ENCODE measurements at places on chromosomes 16 and 17. TPM values are rescaled to one million over a fixed set of nuclear protein-coding genes. Genes with fewer than 3 reads are reported as not detected.

Gene NPIPA5
- total RNA-seq: 4.2 TPM

Gene RNFT1
- total RNA-seq: 9.9 TPM

Gene SDR42E2
- total RNA-seq: not detected

Gene THAP11
- 35.5 TPM for total RNA-seq

Gene ITGAD
- under 0.01 TPM for total RNA-seq

Data from skeletal muscle tissue (tissue), 5 donors.